ENCODE measurements at places on chromosomes 7 and 10.

- DNase-seq = no peak
Observed at GRCh38 chr10:79178614-79179163, 109.9 kb downstream of the ZMIZ1 start.

- DNase-seq = no peak
Observed at GRCh38 chr10:112369495-112370423, 4.2 kb upstream of the ACSL5 start.

DNA sequence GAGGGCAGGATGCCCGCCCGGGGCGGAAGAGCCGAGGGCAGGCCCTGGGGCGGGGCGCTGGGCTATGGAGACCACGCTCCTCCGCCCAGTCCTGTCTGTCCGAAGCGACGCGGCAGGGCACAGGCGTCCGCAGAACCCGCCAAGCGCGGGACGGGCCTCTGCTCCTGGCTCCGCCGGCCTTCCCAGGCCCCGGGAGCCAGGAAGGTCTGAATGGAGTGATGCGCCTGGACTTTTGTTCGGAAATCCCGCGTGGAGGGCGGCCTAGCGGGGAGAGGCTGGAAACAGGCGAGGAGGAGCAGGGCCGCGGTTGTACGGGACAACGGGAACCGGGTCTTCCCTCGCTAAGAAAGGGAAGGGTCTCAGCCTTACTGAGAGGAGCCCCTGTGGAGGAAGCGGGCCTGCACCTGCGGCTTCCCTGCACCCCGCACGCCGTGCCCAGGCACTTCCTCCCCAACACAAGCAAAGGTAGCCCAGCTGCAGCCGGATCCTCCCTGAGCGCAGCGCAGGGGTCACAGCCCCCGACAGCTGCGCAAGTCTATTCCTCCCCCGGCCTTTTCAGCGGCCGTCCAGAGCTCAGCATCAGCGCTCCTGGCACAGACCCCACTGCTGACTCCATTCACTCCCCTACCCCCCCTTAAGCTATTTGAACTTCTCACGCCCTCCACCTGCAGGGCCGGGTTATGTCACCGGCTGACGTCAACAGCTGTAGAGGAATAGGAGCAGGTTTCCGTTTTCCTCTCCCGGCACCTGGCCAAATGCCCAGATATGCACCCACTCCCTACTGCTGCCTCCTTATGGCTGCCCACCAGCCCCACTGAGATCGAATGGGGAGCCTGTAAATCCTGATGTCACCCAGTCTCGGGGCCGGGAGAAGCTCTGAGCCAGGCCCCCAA lies 143.2 kb upstream of the RET start:
- DNase-seq = no peak

DNA sequence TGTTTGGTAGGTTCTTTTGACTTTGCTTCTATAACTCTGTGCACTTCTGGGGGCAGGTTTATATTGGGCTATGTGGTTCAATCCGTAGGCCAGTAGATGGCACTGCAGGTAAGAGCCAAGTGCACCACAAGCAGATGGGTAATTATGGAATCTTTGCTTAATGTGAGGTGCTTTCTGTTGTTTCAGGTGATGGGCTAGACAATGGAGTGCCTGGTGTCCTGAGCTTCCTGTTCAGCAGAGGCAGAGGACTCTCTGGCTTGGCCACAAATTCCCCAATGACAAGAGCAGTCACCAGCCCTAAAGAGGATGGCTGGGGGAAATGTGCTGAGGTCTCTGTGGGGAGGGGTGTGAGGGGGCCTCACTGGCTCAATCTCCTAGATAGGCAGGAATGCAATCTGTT lies 455.0 kb downstream of the CCSER2 start:
- DNase-seq = no peak

DNA sequence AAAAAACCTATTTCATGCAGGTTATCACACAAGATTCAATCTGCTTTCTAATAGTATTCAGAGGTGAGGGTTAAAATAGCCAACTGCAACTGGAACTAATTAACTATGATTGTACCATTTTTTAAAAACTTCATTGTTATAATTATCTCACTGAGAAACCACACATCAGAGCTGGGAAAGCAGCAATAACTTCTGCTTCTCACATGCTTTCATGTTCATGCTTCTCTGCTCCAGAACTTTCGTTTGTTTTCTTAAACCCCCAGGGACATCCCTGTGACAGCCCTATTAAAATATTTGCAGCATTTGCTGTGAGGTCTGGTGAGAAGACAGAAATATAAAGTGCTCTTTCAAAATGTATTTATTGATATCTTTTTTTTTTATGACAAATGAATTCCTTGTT lies 389.0 kb upstream of the SORCS1 start:
- DNase-seq = no peak

DNA sequence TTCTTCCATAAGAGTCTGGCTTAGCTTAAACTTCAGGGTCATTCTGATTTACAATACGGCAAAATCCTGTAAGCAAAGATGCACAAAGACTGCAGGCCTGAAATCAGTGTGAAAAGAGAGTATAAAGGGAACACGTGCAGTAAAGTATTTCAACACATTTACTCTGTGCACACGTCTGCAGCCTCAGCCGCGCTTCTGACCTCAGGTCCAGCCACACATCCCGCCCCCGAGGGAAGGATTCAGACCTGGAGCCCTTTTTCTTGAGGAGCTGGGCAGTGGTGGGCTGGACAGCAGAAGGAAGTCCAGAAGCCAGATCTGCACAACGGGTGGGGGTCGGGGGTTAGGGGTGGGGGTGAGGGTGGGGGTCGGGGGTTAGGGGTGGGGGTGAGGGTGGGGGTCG lies 58.9 kb upstream of the FAM20C start:
- DNase-seq = no peak

- DNase-seq = no peak
Observed at GRCh38 chr10:77633376-77633775, 4.2 kb downstream of the KCNMA1 start.

DNA sequence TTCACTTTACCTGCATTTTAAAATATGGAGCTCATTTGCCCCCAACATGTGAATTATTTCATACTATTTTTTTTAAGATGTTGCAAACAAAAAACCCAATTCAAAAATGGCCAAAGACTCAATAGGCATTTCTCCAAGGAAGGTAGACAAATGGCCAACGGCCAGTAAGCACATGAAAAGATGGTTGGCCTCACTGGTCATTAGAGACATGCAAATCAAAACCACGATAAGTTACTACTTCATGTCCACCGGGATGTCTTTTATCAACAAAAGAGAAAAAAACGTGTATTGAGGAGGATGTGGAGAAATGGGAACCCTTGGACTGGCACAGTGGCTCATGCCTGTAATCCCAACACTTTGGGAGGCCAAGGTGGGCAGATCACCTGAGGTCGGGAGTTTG lies 3.4 kb upstream of the CTBP2 start:
- no peak for DNase-seq

DNA sequence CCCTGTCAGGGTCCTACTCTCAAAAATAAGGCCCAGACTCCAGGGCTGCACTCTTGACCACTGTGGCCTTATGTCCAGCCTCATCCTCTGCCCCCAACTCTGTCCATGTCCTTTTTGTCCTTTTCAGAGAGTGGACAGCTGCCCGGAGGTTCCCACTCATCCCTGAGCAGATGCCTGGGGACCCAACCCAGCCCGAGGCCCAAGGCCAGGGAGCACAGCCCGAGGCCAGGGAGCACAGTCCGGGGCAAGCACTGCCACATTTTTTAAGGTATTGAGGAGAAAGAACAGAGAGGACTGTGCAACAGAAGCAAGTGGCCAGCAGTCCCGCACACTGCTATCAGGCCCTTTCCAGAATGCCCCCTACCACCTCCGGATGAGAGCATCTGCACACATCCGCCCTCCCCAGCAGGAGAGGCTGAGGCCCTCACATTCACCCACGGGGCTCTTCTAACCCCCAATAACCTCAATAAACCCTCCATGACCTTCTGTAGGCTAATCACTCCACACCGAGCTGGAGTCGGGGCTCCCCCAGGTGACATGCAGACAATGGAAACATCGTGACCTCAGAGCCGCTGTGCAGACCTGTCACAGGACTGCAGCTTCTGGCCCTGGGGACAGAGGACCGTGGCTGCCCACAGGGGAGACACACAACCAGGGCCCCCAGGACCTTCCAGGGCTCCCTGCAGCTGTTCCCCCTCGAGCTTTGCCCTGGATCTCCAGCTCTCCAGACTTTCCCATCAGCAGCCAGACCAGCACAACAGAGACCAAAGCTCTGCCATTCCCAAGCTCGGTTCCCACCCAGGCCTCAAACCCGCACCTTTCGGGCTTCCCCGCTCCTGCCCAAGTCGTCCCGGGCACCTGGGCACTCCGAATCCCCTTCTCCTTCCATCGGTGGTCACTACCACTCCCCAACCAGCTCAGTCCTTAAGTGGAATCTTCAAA lies 51.4 kb downstream of the CAMK2B start:
- DNase-seq = no peak

GRCh38 chr10:3292636-3293035 lies 120.1 kb upstream of the PITRM1 start:
- DNase-seq = no peak

DNA sequence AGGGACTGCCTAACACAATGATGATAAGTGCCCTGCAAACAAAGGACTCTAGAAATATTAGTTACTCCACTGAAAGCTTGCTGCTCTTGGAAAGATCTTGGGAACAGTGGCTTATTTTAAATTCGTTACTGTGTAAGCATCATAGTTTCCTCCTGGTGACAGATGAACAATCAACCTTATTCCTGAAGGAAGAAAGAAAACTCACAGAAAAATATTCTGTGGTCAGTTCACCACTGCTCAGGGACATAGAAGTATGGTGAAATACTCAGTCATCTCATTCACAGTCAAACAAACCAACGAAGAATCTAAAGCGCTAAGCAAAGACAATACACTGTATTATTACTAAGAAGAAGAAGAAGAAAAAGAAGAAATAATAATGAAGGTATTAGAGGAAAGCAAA lies 27.8 kb downstream of the MKX start:
- DNase-seq = no peak

DNA sequence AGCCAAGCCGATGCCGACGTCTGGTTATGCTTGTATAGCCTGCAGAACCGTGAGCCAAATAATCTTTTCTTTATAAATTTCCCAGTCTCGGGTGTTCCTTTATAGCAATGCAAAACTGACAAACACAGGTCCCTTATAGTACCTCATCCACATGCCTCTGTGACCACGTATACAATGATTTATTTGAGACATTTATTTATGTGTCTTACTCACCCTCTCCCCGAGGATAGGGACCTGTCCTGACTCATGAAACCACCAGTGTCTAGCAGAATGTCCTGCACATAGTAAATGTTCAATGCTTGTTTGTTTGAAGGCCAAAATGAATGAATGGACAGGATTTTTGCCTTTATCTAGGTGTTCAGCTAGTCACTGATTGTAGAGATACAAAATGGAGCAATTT lies 147.9 kb upstream of the FZD8 start:
- DNase-seq = no peak

DNA sequence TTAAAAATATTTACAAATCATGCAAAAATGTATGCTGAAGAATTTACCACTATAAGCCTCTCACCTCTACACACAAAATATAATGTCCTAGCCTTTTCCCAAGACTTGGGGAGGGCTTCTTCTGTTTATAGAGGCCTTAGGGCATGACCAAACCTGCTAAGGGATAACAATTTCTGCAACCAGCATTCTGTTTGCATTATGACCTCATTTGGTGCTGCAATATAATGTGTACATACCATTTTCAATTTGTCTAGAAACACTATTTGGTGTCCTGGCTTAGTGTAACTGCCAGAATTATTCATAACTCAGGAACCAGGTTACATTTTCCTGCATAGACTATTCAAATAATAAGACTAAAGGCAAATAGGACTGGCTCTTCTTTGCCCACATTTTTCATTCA lies 446.6 kb upstream of the SORCS1 start:
- DNase-seq = no peak

GRCh38 chr7:29202651-29203069 lies 8.1 kb downstream of the CHN2 start:
- no peak for DNase-seq

DNA sequence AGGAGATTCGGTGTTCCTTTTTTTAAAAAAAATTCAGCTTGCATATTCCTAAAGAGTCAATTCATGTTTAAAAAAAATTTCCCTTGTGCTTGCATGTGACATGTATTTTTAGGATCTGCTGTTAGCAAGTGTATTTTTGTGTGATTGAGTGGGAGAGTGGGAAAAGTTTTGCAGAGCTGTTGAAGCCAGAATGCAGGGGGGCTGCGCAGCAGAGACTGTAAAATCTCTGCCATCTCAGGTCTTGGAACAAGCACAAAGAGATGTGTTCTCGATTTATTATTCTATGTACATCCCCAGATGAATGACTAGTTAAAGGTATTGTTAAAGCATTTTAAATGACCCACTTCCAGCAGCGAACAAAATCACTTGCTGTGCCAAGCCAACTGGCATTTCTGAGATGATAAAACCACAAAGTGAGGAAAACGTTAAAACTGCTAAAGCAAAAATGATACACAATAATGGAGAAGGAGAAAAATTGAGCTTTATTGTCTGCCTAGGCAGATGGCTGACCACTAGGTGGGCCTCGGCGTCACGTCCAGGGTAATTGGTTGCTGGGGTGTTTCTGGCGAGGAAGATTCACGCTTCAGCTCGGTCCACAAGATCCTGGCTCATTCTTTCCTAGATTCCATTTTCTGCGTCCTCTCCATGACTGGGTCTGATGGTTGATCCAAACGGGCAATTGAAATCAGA lies 67.0 kb upstream of the ATRNL1 start:
- no peak for DNase-seq

DNA sequence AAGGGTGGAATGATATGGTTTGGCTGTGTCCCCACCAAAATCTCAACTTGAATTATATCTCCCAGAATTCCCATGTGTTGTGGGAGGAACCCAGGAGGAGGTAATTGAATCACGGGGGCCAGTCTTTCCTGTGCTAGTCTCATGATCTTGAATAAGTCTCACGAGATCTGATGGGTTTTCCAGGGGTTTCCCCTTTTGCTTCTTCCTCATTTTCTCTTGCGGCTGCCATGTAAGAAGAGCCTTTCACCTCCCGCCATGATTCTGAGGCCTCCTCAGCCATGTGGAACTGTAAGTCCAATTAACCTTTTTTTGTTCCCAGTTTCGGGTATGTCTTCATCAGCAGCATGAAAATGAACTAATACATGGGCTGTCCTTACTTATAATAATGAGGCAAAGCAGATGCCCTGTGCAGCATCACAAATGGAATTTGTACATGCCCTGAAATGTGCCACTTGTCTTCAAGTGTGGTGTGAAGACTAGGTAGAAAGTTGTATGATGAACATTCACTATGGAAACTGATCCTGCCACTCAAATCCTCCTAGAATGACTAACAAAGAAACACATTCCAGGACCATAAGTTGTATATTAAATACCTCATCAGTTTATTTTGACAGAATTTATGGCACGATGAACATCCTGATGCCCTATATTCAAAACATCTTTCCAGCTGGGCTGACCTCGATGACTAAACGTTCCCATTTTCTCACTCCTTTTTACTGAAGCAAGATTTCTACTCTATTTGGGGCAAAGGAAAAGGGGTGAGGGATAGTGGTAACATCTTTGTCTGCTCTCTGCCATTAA lies 122.8 kb upstream of the CTTNBP2 start:
- no peak for DNase-seq

GRCh38 chr7:45881759-45882464 lies 6.4 kb upstream of the IGFBP1 start:
- no peak for DNase-seq

GRCh38 chr7:22083704-22084240 lies 138.1 kb upstream of the CDCA7L start:
- DNase-seq = no peak

- DNase-seq = no peak
Observed at GRCh38 chr7:144174613-144175012, 8.7 kb upstream of the CTAGE4 start.

All from stimulated activated CD4-positive, alpha-beta T cell treated with anti-CD3 and anti-CD28 coated beads, TNF-alpha, amount 100 ng/mL, for 4 hours (primary cell).